ENCODE measurements at places on chromosomes 13 and 19.

- no peak for DNase-seq
- H3K27me3 ChIP-seq, result no peaks in the 10 kb centered on the region
- H3K4me3 ChIP-seq, result no peak overlapping the region
- no peak overlapping the region for H3K27ac ChIP-seq
- H3K4me1 ChIP-seq, result peaks cover 6% of the 10 kb centered on the region
Observed at GRCh38 chr13:73693215-73693614, 441.0 kb downstream of the KLF12 start.

GRCh38 chr19:2608602-2608922 is 93.9 kb downstream of the GNG7 start:
- no peak for DNase-seq
- peaks cover 54% of the 10 kb centered on the region for H3K4me1 ChIP-seq
- no peak overlapping the region for H3K4me3 ChIP-seq
- H3K27me3 ChIP-seq, result peaks cover 10% of the 10 kb centered on the region

GRCh38 chr13:37446503-37446902 is 152.1 kb downstream of the POSTN start:
- H3K27me3 ChIP-seq, result no peaks in the 10 kb centered on the region
- DNase-seq, result no peak
- H3K27ac ChIP-seq, result no peak overlapping the region
- H3K4me3 ChIP-seq, result no peak overlapping the region
- H3K36me3 ChIP-seq, result no peaks in the 10 kb centered on the region
- H3K4me1 ChIP-seq, result no peaks in the 10 kb centered on the region

DNA sequence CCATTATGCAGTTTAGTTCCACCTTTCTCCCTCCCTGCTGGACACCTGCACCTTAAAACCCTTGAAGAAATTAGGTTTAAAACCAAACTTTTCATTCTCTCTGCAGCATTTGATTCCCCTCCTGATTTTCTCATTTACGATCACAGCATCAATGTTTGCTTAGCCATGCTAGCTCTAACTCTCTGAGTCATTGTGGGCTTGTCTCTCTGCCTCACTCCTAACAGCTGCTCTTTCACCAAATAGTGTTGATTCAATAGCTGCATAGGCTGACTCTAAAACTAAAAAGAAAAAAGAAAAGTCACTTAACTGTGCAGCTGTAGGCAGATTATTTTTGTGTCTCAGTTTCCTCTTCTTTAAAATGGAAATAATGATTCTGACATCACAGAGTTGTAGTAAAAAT is 1124.9 kb downstream of the DIAPH3 start:
- no peak overlapping the region for H3K27ac ChIP-seq
- no peak overlapping the region for H3K4me3 ChIP-seq
- no peaks in the 10 kb centered on the region for H3K4me1 ChIP-seq
- no peaks in the 10 kb centered on the region for H3K27me3 ChIP-seq

DNA sequence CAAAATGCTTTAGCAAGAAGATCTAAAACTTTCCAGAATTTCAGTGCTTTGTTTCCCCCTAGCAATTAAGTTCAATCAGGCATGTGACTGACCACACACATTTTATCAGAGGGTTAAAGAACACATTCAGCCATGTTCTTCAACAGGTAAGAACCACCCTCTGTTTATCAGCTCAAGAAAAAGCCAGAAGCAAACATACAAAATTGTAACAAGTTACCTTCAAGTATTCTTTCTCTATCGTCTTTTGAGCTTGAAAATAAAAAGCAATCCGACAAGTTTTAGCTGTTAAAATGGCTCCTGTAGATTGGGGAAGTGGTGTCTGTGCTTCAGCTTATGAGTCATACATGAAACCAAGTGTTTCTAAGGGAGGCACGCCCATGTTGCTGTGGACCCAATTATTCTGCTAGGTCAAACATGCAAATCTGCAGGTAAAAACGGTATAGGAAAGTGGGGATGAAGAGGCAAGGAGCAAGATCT is at the start of gene ELF1:
TSS of gene ELF1 (minus strand) at position 306 of the 477 bp plus-strand sequence. CDS start 37,262 bp downstream, outside the sequence.
- no peaks in the 10 kb centered on the region for H3K27me3 ChIP-seq
- H3K4me1 ChIP-seq, result peaks cover 46% of the 10 kb centered on the region
- peak within 1 kb of the TSS; percentile 93 for H3K4me3 ChIP-seq
- H3K36me3 ChIP-seq, result peaks cover 28% of the 10 kb centered on the region

DNA sequence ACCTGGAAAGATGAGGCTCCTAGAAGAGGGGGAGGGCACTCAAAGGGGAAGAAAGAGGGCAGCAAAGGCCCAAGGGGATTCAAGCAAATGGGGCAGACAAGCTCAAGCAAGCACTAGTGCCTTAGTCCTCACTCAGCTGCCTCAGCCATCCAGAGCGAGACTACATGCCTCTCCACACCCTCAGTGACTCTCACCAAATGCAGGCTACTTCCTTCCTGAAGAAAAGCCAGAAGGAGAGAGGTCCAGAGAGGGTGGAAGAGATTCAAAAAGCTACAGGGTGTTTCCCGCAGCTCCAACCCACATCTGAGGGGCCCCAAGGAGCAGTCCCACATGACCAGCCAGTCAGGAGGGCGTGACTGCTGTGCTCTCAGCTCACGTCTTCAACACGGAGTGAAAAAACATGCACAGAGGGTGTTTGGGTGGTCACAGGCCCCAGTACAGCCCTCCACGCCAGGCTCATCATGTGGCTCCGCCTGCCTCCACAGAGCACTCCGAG is 40.5 kb downstream of the MIPEP start:
- peaks cover 29% of the 10 kb centered on the region for H3K36me3 ChIP-seq
- no peak overlapping the region for H3K4me3 ChIP-seq
- H3K27ac ChIP-seq, result no peak overlapping the region
- no peaks in the 10 kb centered on the region for H3K27me3 ChIP-seq
- no peak for DNase-seq

DNA sequence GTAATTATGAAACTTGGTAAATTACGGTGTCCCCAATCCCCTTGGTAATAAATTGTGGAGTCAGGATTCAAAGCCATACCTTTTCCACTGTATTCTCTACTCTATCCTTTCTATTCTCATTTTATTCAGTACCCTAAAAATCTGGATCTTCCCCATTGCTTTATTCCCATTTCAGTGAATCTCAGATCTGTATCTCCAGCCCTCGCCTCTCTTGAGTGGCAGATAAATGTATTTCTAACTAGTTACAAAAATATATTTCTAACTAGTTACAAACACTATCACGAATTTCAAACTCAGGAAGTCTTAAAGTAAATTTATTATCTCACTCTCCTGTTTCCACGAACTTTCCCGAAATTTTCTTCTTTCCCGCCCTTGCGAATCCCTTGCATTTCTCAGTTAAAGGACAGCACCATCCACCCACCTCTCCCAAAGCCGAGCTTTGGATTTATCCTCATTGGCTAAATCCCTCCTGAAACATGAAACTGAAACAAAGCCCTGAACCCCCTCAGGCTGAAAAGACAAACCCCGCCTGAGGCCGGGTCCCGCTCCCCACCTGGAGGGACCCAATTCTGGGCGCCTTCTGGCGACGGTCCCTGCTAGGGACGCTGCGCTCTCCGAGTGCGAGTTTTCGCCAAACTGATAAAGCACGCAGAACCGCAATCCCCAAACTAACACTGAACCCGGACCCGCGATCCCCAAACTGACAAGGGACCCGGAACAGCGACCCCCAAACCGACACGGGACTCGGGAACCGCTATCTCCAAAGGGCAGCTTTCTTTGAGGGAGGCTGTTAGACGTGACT is 164.3 kb upstream of the PABPC3 start:
- peaks cover 52% of the 10 kb centered on the region for H3K27me3 ChIP-seq
- H3K27ac ChIP-seq, result no peak overlapping the region
- no peaks in the 10 kb centered on the region for H3K36me3 ChIP-seq
- no peak for DNase-seq

DNA sequence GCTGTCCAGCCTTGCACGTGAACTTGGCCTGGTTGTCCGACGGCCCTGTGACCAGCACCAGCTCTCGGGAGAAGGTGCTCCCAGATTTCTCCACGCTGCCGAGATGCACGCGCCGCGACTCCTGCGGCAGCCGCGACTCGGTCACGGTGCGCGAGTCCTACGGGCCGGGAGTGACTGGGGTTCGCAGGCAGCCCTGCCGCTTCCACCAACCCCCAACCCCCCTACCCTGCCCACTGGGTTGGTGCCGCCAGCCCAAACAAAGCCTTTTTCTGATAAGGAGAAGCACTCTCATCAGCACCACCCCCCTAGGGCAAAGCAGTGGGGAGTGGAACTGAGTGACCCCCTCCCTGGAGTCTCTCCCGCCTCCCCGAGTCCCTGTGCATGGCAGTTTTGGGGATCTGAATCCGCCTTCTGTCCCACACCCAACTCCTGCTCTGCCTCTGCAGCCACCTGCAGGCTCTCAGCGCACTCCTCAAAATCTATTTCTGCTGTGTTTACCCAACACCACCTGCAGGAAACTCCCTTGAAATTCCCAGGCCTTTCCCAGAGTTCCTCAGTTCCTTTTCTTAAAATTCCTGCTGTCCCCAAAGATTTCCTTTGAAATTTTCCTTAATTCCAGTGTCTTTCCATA is 6.2 kb downstream of the NPHS1 start:
- no peaks in the 10 kb centered on the region for H3K36me3 ChIP-seq
- H3K4me3 ChIP-seq, result peak overlapping the region; percentile 3
- H3K4me1 ChIP-seq, result peaks cover 21% of the 10 kb centered on the region
- no peak overlapping the region for H3K27ac ChIP-seq

DNA sequence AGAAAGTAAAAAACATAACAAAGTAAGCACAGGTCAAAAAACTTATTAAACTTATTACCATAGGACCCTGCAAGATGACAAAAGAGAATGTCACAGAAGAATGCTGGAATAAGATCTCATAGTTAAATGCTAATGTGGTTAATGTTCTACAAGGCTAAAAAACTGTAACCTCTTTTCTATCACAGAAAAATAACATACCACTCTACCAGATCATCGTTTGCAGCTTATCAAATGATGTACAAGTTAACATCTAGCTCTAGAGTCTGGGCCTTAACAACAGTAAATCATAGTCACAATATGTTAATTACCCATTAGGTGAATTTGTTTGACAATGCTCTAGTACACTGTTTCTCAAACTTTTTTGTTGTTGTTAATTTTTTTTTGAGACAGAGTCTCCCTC is 53.0 kb downstream of the NUFIP1 start:
- H3K36me3 ChIP-seq, result peaks cover 17% of the 10 kb centered on the region
- no peaks in the 10 kb centered on the region for H3K27me3 ChIP-seq
- H3K4me1 ChIP-seq, result peaks cover 11% of the 10 kb centered on the region
- H3K27ac ChIP-seq, result no peak overlapping the region
- no peak for DNase-seq

DNA sequence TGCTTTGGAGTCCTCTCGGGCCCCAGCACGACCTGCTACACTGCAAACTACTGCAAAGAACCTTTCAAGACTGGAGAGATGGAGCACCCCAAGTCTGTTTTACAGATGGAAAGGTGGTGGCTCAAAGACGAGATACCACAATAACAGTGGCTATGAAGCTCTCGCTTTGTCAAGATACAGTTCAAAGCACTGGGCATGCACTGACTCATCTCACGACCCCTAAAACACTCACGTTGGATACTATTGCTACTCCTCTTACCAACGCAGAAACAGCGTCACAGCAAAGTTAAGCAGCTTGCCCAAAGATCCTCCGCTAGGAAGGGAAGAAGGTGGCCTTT is 24.0 kb upstream of the LAIR1 start:
- H3K27me3 ChIP-seq, result peaks cover 2% of the 10 kb centered on the region
- H3K4me1 ChIP-seq, result peaks cover 33% of the 10 kb centered on the region
- H3K27ac ChIP-seq, result no peak overlapping the region
- peak overlapping the region; percentile 77 for H3K4me3 ChIP-seq
- DNase-seq, result no peak

GRCh38 chr13:61410669-61411297 is 4.9 kb downstream of the PCDH20 start:
- no peak overlapping the region for H3K27ac ChIP-seq
- H3K36me3 ChIP-seq, result no peaks in the 10 kb centered on the region
- no peak overlapping the region for H3K4me3 ChIP-seq
- no peak for DNase-seq
- H3K4me1 ChIP-seq, result no peaks in the 10 kb centered on the region

DNA sequence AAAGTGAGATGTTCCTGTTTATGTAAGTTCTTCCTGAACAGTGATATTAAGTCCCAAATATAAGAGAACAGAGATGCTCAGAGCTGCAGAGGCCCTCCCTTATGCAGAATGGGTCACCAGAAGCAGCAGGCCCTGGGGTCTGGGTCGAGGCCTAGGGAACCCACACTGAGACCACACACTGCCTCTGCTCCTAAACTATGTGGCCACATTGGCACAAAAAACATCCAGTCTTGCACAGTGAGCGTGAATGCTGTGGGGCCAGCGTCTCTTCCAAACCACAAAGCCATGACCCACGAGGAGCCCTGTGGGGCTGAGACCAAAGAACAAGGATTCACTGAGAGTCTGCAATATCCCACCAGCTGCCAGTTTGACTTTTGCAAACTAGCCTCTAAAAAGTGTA is 23.6 kb downstream of the PROZ start:
- H3K27me3 ChIP-seq, result no peaks in the 10 kb centered on the region
- H3K36me3 ChIP-seq, result peaks cover 93% of the 10 kb centered on the region
- H3K4me1 ChIP-seq, result peaks cover 65% of the 10 kb centered on the region
- peak overlapping the region; percentile 59 for H3K27ac ChIP-seq

DNA sequence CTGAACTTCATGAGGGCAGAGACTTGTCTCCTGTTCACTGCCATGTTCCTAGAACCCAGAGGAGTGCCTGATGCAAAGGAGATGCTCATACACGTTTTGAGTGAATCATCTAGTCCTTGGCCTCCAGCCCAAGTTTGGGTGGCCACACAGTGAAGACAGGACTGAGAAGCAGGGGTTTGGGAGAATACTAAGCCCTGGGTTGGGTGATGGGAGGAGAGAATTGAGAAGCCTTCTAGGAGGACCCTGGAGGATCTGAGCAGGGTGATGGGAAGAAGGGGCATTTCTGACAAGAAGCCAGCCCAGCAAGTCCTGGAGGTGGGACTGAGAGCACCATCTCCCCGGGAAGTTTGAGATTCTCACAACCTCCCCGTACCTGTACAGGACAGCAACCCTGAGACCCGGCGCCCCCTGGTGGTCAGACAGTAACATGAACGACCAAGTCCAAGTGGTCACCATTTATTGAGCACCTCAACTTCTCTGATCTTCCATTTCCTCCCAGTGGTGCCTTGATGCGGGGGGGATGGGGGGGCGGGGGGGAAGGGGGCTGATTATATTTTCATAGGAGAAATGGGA is 11.0 kb downstream of the CTU1 start:
- peaks cover 31% of the 10 kb centered on the region for H3K4me1 ChIP-seq
- peak; percentile 76 for DNase-seq
- H3K4me3 ChIP-seq, result no peak overlapping the region
- H3K36me3 ChIP-seq, result peaks cover 67% of the 10 kb centered on the region
- H3K27me3 ChIP-seq, result no peaks in the 10 kb centered on the region

- peaks cover 10% of the 10 kb centered on the region for H3K27me3 ChIP-seq
- H3K4me3 ChIP-seq, result no peak overlapping the region
- H3K27ac ChIP-seq, result no peak overlapping the region
- H3K36me3 ChIP-seq, result no peaks in the 10 kb centered on the region
- no peak for DNase-seq
- H3K4me1 ChIP-seq, result peaks cover 6% of the 10 kb centered on the region
Observed at GRCh38 chr19:2574971-2575630, 99.2 kb downstream of the GADD45B start.

DNA sequence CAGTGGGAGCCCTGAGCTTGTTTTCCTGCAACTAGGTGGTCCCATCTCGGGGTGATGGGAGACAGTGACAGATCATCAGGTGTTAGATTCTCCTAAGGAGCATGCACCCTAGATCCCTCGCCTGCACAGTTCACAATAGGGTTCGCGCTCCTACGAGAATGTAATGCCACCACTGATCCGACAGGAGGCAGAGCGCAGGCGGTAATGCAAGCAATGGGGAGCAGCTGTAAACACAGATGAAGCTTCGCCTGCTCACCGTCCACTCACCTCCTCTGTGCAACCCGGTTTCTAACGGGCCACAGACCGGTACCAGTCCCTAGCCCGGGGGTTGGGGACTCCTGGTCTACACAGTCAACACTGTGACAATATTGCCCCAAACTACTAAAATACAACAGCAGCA is 38.8 kb downstream of the CARD8 start:
- peaks cover 12% of the 10 kb centered on the region for H3K4me1 ChIP-seq
- DNase-seq, result no peak
- peaks cover 89% of the 10 kb centered on the region for H3K36me3 ChIP-seq
- no peak overlapping the region for H3K4me3 ChIP-seq
- H3K27ac ChIP-seq, result no peak overlapping the region
- H3K27me3 ChIP-seq, result no peaks in the 10 kb centered on the region
